ENCODE measurements at places on chromosomes 5 and 9.
A peak's percentile ranks its signal among the peaks of the same experiment; 100 is the strongest.

- DNase-seq = no peak
Measured at GRCh38 chr5:165015547-165015946, 1510.1 kb downstream of the MAT2B start.

DNA sequence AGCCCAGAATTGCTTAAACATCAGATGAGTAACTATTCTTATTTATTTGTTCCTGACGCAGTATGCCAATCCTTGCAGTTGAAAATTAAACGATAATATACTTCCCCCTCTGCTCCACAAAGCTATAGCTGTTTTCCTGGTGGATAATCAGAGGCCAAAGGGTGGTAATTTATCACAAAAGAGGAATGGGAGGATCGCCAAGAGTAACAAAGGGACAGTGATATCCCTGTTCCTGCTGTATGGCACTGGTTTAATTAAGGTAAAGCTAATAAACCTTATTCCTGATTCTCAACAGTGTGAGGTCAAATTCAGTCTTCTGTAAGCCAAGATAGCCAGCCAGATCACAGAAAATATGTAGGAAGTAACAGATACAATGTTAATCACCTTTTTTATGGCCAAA is 33.4 kb upstream of the PTGER4 start:
- DNase-seq = no peak

GRCh38 chr5:179265514-179266290 is 79.6 kb downstream of the ADAMTS2 start:
- peak; percentile 75 for DNase-seq

DNA sequence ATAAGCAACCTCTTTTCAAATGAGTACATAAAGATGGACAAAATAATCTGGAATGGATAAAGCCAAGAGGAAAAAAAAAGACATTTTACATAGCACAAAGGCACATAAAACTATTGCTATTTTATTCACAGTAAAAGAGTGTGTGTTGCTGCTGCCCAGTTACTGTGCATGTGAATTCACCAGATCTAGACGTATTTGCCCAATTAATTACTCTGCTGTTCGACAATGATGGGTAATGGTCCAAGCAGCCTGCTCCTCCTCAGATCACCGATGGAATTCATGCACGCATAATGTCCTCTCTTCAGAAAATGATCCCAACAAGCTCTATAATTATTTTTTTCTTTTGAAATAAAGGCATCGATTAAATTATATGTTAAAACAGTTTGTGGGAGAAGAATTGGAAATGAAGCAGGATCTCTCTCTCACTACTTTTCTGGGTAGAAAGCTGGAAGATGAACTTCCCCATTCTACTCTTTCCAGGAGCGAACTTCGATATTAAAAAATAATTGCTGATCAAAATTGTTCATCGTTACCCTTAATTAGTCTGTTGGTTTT is 357.4 kb upstream of the CCNH start:
- no peak for DNase-seq

DNA sequence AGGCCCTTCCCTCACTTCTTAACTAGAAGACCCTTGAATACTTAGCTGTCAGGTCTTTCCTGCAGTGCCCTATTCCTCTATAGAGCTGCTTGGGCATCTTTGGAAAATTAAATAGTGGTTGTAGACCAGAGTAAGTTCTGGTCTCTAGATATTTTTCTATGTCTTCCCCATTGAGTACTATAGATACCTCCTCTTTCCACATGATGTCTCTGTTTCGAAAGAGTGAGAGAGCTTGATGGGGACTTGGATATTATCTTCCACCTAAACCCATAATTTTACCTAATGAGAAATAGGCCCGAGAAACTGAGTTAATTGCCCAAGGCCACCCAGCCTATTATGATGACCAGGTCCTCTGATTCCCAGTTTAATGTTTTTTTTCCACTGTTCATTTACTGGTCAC is 40.2 kb downstream of the SPEF2 start:
- DNase-seq = no peak
